ENCODE measurements at places on chromosomes 3 and 15.

DNA sequence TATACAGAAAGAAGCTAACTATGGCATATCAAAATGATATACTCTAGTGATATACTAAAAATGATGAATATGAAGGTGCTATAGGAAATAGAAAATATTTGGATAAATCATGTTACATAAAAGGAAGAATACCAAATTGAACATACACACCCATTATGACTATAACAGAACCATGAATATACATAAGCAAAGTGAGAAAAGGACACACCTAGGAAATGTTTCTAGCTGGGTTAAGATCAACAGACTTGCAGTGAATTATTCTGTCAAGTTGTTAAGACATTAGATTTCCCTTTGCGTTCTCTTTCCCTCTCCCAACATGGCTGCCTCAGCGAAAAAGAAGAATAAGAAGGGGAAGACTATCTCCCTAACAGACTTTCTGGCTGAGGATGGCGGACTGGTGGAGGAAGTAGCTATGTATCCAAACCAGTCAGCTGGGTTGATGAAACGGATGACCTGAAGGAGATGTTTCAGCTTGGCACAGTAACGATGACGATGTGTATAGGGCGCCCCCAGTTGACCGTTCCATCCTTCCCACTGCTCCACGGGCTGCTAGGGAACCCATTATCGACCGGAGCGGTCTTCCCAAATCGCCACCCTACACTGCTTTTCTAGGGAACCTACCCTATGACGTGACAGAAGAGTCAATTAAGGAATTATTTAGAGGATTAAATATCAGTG, 20.2 kb upstream of the PARP14 start:
- DNase-seq: no peak

GRCh38 chr3:196920733-196921132, 21.6 kb downstream of the NCBP2 start:
- no peak for DNase-seq

DNA sequence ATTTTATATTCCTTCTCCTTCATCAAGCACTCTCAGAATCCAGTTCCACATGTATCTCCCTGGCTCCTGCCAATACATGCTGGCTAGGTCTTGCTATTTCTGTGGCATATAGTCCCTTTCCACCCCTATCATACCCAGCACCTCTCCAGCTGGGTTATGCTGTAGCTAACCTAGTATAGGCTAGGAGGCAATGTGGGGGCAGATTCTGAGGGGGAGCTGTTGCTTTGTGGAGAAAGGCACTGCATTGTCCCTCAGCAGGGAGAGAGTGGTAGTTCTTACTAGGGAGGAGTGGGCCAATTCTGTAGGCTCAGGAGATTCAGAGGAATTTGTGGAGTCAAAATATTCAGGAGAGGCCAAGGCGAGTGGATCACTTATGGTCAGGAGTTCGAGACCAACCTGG, 39.4 kb upstream of the UBL7 start:
- no peak for DNase-seq

DNA sequence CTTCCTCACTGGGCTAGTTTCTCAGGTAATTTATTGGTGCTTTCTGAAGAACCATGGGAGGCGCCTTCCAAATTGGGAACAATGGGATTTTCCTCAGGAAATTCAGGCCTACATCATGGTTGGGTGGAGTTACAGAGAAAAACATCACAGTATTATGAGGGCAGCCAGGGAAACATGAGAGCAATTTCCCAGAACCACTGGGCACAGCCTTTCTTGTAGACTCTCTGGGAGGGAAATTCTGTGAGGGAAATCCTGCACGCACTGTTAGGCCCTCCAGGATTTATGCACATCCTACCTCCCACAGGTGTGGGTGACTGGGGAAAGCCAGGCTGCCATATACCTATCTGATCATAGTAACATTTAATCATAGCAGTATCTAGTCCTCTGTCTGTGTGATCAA, 13.2 kb downstream of the POPDC2 start:
- no peak for DNase-seq

GRCh38 chr15:39413558-39413957, 167.3 kb upstream of the THBS1 start:
- no peak for DNase-seq

DNA sequence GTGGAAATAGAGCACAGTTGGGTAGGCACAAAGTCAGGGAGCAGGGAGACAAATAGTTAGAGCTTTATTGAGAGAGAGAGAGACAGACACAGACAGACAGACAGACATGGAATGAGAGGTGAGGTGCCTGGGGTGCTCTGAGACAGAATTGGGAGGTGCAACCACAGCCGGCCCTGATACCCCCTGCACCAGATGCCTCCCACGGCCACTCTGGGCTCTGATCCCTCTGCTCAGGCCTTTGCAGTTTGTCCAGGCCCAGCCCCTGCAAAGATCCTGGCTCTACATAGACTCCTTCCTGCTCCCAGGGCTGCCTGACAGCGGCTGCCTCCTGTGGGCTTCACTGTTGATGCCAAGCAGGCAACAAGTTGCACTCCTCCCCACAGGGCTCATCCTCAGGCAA, 283.8 kb downstream of the GABRG3 start:
- DNase-seq: no peak
